ENCODE measurements at places on chromosomes 7 and 10.

GRCh38 chr7:91267171-91267955 is 3.1 kb downstream of the FZD1 start:
- DNase-seq = no peak

DNA sequence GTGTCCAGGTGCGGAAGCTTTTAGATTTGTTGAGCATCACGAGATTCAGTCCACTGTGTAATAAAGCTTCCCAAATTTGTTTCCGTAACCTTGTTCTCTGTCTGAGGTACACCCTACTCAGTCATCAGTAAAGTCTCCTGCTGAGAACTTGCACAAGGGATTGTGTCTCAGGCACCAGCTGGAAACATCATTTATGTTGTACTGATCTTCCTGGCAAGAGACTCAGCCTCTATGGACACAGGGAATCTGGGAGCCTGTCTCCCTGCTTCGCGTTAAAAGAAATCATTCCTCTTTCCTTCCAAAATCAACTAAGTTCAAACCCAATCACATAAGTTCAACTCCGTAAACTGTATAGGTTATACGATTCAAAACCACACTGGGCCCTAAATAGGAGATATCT is 336.8 kb downstream of the GPR37 start:
- no peak for DNase-seq

- DNase-seq = no peak
These were observed 353.2 kb downstream of the GPAM start for GRCh38 chr10:111830359-111830758.

DNA sequence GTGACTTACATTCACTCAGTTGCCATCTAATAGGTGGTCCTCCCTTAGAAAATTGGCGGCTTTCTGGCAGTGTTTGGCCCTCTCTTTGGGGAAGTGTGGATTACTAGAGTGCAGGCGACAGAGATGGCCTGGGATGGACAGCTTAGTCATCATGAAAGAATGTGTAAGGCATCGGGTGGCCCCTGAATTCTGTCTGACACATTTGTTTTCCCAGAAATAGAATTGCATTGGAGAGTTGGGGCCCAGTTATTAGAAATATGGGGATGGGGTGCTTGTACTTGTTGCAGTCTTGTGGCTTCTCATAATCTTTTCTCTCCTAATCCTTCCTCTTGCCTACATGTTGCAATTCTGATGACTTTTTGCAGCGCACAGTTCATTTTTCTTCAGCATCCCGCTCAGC is 13.8 kb downstream of the TCF7L2 start:
- no peak for DNase-seq

DNA sequence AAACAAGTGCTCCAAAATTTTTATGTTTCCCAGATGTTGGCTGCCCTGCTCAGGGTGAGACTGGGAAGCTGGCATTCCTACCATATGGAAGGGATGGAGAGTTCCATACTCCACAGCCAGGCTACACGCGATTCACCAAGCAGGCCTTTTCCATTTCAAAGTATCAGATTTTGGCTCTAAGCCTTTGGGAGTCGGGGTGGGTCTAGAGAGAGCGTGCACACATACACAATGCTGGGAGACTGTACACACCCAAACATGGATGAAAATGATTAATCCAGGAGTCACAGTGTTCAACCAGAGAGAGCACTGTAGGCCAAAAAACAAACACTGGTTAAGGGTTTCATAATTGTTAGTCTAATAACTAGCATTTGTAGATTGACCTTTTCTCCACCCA is 295.0 kb downstream of the BICC1 start:
- peak; percentile 53 for DNase-seq

- no peak for DNase-seq
These were observed 173.5 kb downstream of the SEMA3E start for GRCh38 chr7:83475420-83475819.

GRCh38 chr7:3092468-3092867 is 48.8 kb upstream of the CARD11 start:
- no peak for DNase-seq

DNA sequence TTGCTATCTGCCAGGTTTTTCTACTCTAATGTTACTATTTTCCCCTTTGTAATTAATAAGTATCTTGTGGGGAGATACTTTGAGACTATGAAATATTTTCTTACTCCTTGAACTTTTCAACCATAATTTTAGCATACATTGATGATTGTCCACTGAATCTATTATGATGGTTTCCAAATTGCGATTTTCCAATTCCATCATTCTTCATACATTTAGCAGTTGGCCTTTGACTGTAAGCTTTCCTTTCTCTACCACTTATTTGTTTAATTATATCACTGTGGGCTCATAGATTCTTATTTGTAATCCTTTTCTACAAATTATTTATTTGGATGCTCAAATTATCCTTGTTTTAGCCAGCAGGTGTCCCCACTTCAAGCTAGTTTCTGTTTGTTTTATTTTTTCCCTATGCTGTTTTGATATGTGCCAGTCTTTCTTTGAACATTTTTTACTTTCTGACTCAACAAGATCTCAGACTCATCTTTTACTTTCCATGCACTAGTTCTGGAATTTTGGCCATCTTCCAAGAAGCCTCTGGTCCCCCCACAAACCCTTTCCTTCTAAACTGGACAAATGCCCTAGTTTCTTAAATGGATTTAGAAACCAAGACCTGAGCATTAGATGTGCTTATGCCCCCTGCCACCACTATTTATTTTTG is 11.4 kb upstream of the MRPS16 start:
- no peak for DNase-seq

GRCh38 chr7:81002421-81002820 is 83.6 kb upstream of the SEMA3C start:
- no peak for DNase-seq

GRCh38 chr10:69481305-69481704 is 30.0 kb downstream of the TSPAN15 start:
- no peak for DNase-seq

- DNase-seq = no peak
These were observed 285.0 kb upstream of the HABP2 start for GRCh38 chr10:113267619-113268562.

- DNase-seq = no peak
These were observed 42.4 kb upstream of the GDF10 start for GRCh38 chr10:47257396-47258120.

GRCh38 chr7:73888959-73889358 is 28.0 kb downstream of the TMEM270 start:
- no peak for DNase-seq

DNA sequence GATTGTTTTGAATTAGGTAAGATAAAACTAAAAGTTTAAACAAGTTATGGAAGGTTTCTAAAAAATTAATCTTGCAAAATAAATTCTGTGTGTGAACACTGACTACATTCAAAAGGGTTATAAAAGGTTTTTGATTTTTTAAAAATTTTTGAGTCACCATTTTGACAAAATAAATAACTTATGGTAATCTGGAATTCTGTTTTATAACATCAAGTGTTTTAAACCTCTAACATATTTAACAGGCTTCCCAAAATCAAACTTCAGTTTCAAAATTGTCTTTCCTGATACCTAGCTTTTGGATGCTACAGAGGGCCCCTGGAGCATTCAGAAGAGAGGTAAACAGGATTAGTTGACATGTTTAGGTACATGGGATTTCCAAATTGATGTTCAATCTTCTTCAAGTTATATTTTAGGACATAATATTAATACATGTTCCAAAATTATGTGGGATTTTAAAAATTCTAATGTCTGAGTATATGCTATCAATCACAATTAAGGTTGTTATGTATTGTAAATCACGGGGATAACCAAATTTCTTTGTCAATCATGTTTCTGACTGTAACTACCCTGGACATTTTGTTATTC is 8.1 kb upstream of the CPA2 start:
- DNase-seq = no peak

GRCh38 chr7:141674171-141674671 is 27.7 kb downstream of the DENND11 start:
- DNase-seq = no peak

DNA sequence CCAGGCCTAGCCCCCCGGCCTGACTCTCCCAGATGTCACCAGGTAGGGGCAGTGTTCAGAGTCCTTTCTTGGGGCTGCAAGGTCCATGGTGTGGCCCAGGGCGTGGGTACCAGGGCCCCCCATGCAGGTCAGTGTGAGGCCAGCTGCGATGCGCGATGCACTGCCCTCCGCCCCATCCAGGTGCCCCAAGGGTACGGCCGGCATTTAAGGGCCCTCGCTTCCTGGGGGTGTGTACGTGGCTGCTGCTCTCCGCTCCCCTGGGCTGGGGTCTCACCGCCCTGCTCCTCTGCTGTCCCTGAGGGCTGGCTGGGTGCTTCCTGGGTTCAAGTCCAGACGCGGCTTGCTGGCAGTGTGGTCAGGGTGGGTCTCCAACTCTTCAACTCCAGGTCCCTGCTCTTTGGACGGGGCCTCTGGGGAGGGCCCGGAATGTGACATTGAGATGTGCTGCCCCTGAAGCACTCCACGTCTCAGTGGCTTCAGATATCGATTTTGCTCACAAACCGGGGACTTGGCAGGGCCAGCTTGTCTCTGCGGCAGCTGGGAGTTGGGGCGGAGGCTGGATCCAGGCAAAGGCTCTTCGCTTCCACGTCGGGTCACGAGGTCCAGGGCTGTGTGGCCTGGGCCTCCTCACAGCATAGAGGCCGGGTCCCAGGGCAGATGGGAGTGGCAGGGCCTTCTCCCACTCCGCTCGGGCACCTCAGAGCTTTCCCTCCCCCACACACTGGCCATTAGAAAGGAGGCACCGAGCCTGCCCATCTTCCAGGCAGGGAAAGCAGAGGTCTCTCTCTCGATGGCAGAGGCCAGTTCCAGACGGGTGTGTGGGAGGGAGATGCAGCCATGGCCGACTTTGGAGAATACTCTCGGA is 93.2 kb downstream of the UNCX start:
- DNase-seq = no peak

DNA sequence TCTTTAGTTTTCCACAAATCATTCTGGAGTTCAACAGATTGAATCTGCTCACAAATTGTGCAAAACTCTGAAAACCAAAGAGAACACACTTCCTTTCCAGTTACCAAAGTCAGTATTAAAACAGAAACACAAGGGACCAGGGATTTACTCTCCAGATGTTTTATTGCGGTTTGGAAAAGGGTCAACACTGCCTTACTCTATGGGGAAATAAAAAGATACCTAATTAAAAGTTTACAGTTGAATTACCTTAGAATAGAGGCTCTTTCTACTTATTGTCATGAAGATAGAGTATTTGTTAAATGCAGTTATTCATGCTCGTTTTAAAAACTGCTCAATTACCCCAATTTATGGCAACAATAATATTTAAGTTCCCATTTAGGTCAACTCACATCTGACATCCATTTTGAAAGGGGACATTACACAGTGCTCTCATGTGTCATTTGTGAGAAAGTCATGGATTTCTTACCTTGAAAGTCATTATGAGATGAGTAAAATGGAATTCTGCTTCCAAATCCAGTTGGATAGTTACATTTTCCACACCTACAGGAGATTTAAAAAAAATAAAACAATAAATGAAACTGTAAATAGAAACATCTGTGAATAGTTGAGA is 8.4 kb downstream of the LAMB1 start:
- no peak for DNase-seq

GRCh38 chr7:24714676-24715010 is 42.6 kb downstream of the GSDME start:
- DNase-seq = no peak

GRCh38 chr10:33139181-33139646 is 181.2 kb upstream of the ITGB1 start:
- DNase-seq = no peak

- peak; percentile 65 for DNase-seq
These were observed at the start of gene BLVRA for GRCh38 chr7:43758029-43758821. BLVRA (plus strand) TSS chr7:43758680; CDS start chr7:43771159, 12,479 bp downstream.

DNA sequence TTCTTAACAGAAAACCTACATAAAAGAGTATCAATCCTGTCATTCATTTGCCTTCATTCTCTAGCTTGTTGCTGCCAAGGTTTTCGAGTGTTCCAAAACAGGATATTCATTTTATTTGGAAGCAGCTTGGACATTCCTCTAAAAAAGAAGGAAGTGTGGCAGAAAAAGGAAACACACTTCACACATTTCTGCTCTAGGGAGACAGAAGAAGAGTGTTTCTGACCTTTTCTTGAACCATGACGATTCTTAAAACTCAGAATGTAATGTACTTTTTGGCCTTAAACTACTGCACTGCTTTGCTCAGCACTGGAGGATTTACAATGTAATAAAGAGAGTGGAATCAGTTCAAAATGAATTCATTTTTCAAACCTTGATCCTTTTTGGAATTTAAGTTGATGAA is 81.3 kb downstream of the SEMA3A start:
- no peak for DNase-seq

- DNase-seq = no peak
These were observed 339.4 kb downstream of the FRMD4A start for GRCh38 chr10:13991353-13991752.

- DNase-seq = no peak
These were observed 131.7 kb downstream of the ZMYND11 start for GRCh38 chr10:266974-267425.

- no peak for DNase-seq
These were observed at the start of gene DLX6 for GRCh38 chr7:97005183-97006054. DLX6 (plus strand) TSS chr7:97005553; CDS start chr7:97005978, 425 bp downstream.

DNA sequence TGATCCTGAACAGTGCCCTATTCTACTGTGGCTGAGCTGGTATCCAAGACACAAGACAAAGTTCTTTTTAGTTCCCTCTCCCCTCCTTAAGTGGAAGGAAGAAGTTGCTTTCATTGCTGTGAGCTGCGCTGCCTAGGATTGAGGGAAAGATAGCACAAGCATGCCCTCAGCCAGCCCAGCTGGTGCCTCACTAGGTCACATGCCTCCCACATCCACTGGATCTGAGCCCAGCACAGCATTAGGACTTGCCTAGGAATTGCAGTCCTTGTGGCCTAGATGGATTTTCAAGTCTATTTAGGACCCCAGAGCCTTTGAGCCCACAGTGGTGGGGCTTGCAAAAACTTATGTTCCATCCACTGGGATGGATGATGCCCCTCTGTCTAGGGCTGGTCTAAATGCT is 214.2 kb downstream of the ZNF248 start:
- DNase-seq = no peak

DNA sequence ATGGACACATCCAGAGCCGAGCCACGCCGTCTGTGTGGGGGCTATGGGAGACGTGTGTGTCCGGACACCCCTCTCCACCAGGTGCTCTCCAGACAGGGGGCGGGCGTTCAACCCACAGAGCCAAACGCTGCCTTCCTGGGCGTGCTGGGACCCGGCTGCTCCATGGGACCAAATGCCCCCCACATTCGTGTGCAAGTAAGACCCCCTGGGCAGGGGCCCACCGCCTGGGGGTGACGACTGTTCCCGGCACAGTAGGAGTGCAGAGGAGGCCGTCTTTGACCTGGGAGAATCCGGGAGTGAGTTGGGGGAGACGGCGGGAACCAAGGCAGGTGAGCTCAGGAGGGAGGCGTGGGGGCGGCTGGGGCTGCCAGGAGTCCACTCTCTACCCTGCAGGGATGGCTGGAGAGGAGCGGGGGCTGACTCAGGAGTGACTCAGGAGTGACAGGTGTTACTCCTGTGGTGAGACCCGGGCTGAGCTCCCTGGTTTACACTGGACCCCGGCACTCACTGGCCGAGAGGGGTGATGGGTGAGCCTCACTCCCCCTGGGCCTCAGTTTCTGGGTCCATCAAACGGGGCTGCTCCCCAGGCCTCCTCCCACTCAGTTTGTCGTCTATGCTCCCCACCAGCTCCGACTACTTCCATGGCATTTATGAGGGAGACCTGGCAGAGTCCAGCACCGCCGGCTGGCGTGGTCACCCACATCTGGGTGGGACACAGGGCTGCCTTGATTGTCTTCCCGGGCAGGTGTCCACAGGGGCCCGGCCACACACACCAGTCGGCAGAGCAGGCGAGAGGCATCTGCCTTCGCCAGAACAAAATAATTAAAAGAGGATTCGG is 95.0 kb downstream of the MICALL2 start:
- no peak for DNase-seq
